Panc1 (cell line): ENCODE measurements at places on chromosomes 3 and 15.

DNA sequence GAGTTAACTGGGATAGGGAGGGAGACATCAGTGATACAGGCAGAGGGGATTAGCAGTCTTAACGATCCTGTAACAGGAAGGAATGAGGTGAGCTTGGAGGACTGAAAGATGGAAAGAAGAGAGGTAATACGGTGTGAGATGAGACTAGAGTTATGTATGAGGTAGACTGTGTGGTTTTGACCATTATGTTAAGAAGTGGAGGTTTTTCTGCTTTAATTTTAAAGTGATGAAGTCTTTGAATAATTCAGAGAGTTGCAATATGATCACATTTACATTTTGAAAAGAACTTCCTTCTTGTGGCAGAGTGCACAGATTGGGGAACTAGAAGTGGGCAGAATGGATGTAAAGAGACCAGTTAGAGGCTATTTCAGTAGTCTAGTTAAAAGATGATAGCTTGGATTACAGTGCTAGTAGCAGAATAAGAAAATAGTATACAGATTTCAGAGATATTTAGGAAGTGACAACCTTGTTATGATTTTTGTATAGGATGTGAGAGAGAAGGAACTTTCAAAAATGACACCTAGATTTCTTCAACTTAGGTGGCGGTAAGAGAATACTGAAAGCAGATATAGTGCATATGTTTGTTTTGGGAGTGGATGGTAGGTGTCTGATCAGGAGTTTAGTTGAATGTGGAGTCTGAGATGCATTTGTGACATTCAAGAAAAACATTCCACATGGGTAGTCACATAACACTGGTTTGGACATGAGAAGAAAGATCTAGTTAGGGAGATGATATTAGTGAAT, 40.5 kb downstream of the STT3B start:
- H3K27me3 ChIP-seq: no peaks in the 10 kb centered on the region
- no peaks in the 10 kb centered on the region; the same call in 1 of the 2 replicates for H3K36me3 ChIP-seq
- H3K27ac ChIP-seq: no peak overlapping the region
- DNase-seq: no peak
- no peak overlapping the region for H3K4me3 ChIP-seq

DNA sequence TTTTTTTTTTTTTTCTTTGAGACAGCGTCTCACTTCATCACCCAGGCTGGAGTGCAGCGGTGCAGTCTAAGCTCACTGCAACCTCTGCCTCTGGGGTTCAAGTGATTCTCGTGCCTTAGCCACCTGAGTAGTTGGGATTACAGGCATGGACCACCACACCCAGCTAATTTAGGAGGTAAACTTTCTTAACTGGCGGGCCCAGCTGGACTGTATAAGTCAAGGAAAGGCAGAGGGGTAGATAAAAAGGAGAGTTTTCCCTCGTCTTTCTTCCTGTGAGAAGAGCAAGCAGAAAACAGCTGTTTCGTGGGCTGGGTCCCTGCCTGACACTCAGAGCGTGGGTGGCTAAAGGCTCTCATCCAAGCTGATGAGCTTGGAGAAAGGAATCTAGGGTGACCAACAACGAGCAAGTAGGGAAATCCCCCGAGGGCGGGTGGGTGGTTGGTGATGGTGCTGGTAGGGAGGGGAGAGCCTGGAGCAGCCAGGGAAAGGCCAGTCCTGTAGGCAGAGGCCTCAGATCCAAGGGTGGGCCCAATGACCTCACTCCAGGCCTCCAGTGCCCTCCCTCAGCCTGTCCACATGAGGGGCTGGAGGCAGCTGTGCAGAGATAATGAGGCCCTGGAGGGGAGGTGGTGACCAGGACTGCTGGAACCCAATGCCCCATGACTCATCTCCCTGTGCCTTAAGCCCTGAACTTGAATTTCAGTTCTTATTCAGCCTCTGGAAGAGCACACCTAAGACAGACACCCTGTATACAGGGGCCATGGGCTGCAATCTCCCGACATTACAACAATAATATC, 43.1 kb upstream of the LIMD1 start:
- no peak overlapping the region for H3K27ac ChIP-seq
- no peaks in the 10 kb centered on the region for H3K27me3 ChIP-seq
- DNase-seq: no peak
- no peaks in the 10 kb centered on the region; the same call in 1 of the 2 replicates for H3K4me1 ChIP-seq

DNA sequence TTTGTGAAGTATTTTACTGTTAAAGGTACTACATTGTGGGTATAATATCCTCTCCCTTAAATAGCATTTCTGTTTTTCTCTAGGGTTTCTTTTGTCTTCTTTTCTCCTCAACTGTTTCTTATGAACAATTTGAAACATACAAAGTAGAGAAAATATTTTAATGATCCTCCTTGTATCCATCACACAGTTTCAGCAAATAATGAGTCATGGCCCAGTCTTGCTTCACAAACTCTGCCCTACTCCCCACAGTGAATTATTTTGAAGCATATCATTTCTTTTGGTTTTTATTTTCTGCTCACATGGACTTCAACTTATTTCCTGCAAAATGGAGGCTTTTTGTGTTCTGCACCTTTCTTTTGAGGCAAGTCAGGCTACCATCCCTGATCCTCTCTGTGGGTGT, 6.1 kb upstream of the SCAANT1 start:
- no peak overlapping the region for H3K27ac ChIP-seq
- no peaks in the 10 kb centered on the region for H3K27me3 ChIP-seq
- no peak for DNase-seq
- H3K4me3 ChIP-seq: no peak overlapping the region
- peaks cover 12% of the 10 kb centered on the region; the same call in 1 of the 2 replicates for H3K4me1 ChIP-seq

- no peak overlapping the region for H3K27ac ChIP-seq
These were observed 524.2 kb upstream of the LMCD1 start for GRCh38 chr3:7977245-7978086.

DNA sequence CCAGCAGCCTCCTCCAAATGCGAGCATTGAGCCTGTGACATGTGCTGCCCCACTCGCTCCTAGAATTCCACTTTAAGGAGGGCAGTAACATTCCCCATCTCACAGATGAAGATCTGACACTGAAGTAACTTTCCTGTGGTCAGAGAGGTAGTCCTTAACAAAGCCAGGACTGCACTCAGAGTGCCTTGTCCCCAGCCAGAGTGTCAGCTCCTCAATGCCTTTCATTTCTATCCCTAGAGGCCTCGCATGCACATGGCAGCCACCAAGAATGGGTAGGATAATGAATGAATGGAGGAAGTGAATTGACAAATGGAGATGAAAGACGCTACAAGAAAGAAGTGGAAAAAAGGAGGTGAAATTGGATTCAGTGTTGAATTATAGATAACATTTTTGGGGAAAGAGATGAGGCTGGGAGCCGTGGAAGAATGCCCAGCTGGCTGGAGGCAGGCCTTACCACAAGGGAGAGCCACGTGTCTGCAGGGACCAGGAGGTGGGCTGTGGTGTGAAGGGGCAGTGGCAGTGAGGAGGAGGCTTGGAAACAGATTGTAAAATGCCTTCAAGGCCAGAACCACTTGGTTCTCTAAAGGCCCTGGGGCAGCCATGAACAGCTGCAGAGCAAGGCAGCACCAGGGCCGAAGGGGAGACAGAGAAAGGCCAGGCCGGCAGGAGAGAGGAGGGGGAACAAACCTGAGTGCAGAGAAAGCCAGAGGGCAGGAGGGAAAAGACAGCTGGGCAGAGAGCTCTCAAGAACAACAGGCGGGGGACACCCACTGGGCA, 10.4 kb downstream of the CFAP92 start:
- no peaks in the 10 kb centered on the region for H3K27me3 ChIP-seq
- H3K36me3 ChIP-seq: no peaks in the 10 kb centered on the region
- no peak for DNase-seq
- no peak overlapping the region for H3K27ac ChIP-seq
- H3K4me1 ChIP-seq: no peaks in the 10 kb centered on the region

- no peak overlapping the region for H3K4me3 ChIP-seq
- H3K4me1 ChIP-seq: no peaks in the 10 kb centered on the region
- no peaks in the 10 kb centered on the region for H3K36me3 ChIP-seq
- H3K27me3 ChIP-seq: no peaks in the 10 kb centered on the region
- peak; percentile 52 for DNase-seq
- no peak overlapping the region for H3K27ac ChIP-seq
These were observed 36.0 kb upstream of the EOMES start for GRCh38 chr3:27758083-27758482.

DNA sequence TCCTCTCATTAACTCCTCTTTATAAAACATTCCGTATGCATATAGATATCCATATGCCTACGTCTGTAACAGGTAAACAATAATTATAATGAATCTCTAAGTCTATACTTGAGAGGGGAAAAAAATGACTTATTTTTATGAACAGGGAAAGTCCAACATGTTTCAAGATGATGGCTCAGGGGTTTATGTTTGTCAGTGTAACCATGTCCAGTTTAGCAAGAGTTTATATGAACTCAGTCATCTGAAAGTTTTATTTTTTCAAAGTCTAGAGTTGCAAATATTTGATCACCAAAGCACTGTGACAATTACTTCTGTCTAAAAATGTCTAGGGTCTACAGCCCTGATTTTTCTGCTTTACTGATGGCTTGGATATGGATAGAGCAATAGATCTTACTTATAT, 559.4 kb upstream of the KCNMB2 start:
- no peak overlapping the region for H3K4me3 ChIP-seq
- peak overlapping the region; percentile 17; the same call in 1 of the 2 replicates for H3K27ac ChIP-seq
- H3K27me3 ChIP-seq: no peaks in the 10 kb centered on the region
- DNase-seq: no peak
- no peaks in the 10 kb centered on the region for H3K4me1 ChIP-seq

DNA sequence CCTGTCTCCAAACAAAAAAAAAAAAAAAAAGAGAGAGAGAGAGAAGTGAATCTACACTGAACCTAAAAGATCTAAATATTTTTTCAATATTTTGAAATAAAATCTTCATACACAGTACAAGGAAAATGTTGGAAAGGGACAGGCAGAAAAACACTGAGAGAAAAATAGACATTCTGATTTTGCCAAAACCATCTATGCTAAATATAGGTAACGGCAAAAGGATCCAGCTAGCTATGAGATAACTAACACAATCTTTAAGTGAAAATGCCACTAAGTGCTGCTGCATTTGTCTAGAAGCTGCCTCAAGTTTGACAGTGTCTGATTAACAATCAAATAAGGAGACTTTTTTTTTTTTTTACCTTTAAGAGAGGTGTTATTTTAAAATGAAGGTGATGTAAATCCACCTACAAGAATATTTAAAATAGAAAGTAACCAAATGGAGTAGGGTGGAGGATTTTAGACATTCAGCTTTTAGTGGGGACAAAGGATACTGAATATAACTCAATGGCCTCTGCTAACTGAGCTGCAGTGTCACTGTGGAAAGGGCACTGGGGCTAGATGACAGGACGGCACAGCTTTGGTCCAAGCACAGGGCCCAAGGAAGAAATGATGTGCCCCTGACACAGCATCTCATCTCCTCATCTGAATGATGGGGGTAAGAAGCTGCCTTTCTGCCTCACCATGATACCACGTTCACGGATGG, 62.4 kb downstream of the HACD2 start:
- H3K36me3 ChIP-seq: peaks cover 10% of the 10 kb centered on the region
- no peak for DNase-seq
- no peaks in the 10 kb centered on the region for H3K27me3 ChIP-seq
- no peaks in the 10 kb centered on the region for H3K4me1 ChIP-seq

- no peaks in the 10 kb centered on the region for H3K27me3 ChIP-seq
- no peak for DNase-seq
- H3K27ac ChIP-seq: peak overlapping the region; percentile 29; the same call in 1 of the 2 replicates
These were observed 27.6 kb downstream of the SLC4A7 start for GRCh38 chr3:27456554-27456953.

- H3K4me1 ChIP-seq: no peaks in the 10 kb centered on the region
- H3K36me3 ChIP-seq: no peaks in the 10 kb centered on the region
- no peak overlapping the region for H3K4me3 ChIP-seq
- DNase-seq: no peak
- H3K27ac ChIP-seq: no peak overlapping the region
- no peaks in the 10 kb centered on the region for H3K27me3 ChIP-seq
These were observed 224.3 kb upstream of the ROBO2 start for GRCh38 chr3:76815561-76815960.

- no peak overlapping the region for H3K4me3 ChIP-seq
- H3K27me3 ChIP-seq: no peaks in the 10 kb centered on the region
- DNase-seq: no peak
- no peak overlapping the region for H3K27ac ChIP-seq
These were observed 177.8 kb upstream of the PROK2 start for GRCh38 chr3:71962561-71963240.

DNA sequence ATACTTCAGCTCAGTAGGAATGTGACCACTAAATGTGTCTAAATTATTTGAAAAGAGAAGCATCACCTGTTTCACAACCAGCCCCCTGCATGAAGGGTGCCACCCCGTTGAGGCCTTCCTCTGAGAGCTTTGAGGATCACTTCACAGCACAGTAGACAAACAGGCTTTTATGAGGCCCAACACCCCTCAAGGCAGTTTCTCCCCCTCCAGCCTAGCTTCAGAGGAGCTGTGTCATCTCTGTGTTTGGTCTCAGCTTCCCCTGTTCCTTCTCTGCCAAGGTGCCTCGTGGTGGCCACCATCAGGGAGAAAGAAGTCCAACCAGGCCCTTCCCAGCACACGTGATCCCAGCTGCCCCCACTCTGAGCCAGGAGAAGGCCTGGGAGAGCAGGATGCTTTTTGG, 21.6 kb upstream of the DUSP7 start:
- no peak overlapping the region for H3K27ac ChIP-seq
- H3K27me3 ChIP-seq: no peaks in the 10 kb centered on the region
- DNase-seq: no peak
- H3K4me3 ChIP-seq: no peak overlapping the region

- no peaks in the 10 kb centered on the region for H3K36me3 ChIP-seq
- DNase-seq: no peak
- H3K27me3 ChIP-seq: peaks cover 5% of the 10 kb centered on the region; the same call in 1 of the 2 replicates
These were observed 52.5 kb downstream of the GRK7 start for GRCh38 chr3:141815667-141816066.

DNA sequence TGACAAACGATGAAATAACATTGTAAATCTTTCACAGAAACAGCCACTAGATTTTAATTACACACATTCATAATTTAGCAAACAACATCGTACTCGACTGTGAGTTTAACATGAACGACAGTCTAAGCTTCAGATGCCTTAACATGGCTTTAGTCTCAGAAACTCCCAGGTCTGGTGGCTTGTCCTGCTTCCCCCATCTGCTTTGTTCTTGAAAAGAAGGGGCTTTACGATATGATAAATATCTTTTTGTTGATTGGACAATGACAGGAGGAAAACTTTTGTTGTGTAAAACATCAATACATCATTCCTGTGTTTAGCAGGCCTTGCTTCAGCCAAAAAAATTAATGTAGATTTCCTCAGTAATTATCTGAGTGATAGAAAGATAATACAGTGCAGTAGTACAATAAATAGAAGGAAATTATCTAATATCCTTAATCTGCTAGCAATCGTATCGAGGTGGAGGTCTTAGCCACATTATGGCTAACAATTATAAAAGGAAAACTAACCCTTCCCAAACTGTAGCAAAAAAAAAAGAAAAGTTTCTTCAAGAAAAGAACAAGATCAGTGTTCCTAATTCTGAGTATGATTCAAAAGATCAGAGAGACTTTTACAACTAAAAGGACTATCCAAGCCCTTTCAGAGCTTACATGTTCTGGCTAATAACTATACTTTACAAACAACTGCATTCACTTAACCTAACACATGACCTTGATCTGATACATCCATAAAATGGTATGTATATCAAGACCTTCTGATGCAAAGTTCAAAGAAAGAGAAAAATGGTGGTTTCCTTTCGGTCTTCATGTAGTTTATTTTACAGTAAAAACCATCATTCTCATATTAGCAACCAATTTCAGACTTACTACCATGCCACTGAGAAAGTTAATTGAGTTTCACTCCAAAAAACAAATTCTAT, 535.7 kb downstream of the FOXP1 start:
- no peak overlapping the region for H3K27ac ChIP-seq
- H3K27me3 ChIP-seq: no peaks in the 10 kb centered on the region
- no peaks in the 10 kb centered on the region for H3K36me3 ChIP-seq
- H3K4me1 ChIP-seq: no peaks in the 10 kb centered on the region
